Activated T-cell treated with anti-CD3 and anti-CD28 coated beads, Interleukin-2, amount 50 U/mL, for 24 hours (primary cell): ENCODE measurements at places on chromosomes 13 and 19.

DNA sequence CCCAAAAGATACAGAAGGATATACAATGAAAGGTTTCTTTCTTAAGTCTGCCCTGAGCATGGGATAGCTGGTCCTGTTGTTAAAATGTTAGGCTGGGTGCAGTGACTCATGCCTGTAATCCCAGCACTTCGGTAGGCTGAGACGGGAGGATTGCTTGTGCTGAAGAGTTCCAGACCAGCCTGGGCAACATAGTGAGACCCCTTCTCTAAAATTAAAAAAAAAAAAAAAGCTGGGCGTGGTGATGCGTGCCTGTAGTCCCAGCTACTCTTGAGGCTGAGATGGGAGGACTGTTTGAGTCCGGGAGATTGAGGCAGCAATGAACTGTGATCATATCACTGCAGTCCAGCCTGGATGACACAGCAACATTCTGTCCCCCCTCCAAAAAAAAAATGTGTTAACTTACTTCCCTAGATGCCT is 52.5 kb upstream of the SHKBP1 start:
- DNase-seq, result no peak
- H3K27ac ChIP-seq, result no peak overlapping the region
- H3K4me3 ChIP-seq, result no peak overlapping the region

DNA sequence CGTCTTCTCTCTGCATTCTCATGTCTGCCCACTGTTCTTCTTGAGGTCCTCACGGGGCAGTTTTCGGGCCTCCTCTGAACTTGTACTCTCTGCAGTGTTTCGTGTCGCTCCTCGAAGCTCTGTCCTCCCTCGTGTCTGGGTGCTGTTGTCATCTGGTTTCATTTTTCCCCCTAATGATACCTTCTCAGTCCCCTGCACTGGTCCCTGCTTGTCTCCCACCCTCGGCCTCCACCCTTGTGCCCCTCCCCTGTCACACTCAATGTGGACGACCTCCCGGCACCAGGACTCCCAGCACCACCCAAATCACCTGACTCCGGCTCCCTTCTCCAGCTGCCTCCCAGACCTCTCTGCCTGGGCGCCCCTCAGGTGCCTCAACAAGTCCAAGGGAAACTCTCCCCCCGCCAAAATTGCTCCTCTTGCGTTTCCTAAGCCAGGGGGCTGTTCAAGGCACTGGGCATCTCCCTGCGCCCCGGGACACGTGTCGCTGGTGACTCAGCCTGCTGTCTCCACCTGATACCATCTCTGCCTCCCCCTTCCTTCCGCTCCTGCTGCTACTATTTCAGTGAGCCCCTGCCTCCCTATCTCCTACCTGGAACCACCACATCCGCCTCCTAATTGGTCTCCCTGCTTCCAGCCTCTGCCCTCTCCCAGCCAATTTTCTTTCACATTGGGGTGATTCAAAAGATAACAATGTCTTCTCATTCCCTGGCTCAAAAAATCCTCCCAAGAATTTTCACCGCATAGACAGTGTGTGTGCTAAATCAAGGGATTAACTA is 49.5 kb downstream of the RFX2 start:
- DNase-seq, result peak; percentile 65
- H3K27me3 ChIP-seq, result peaks cover 2% of the 10 kb centered on the region
- H3K4me1 ChIP-seq, result peaks cover 72% of the 10 kb centered on the region
- no peaks in the 10 kb centered on the region for H3K36me3 ChIP-seq
- peak overlapping the region; percentile 83 for H3K27ac ChIP-seq

DNA sequence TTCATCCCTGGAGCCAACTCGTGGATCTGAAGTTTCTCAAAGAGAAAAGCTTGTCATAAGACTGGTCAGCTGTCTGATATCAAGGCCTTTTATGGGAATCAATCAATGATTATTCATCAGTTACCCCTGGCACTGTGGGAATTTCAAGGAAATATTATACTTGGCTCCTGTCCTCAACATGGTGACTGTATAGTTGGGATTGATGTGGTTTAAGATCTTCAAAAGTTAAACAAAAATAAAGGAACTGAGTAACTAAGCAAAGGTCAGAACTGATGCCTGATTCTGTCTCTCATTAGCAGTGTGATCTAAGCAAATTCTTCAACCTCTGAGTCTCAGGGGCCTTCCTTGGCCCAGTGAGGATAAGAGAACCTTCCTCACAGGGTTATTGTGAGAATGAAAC is 22.2 kb upstream of the SERPINE3 start:
- no peak for DNase-seq
- H3K4me3 ChIP-seq, result no peak overlapping the region
- H3K4me1 ChIP-seq, result no peaks in the 10 kb centered on the region
- no peak overlapping the region for H3K27ac ChIP-seq
- peaks cover under 1% of the 10 kb centered on the region for H3K27me3 ChIP-seq

DNA sequence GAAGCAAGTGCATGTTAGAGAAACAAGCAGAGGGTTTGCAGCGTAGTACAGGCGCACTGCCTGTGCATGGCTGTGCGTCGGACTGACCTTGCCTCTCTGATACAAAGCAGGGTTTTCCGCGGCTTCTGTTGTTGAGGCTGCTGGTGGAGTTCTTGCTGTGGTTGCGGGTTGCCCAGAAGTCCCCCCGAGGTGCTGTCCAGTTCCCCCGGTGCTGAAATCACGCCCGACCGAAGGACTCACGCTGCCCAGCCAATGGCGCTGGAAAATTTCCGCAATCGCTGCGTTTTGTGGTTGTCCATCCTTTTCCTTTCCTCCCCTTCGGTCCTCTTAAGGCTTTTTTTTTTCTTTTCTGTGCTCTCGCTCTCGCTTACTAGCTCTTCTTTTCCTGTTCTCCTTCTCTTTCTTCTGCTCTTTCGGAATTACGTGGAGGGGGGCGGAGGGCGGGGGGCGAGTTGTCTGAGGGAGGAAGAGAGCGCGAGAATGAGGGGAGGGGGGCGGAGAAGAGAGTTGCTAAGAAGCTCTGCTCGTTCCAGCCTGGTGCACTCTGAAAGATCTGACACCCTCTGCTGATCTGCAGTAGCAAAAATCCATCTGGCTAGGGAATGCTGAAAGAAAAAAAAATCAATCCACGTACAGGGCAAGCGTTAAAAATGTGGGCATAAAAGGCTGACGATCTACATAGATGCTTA is at the start of gene SLITRK1:
TSS of gene SLITRK1 (minus strand) at position 558 of the 689 bp plus-strand sequence. CDS start 967 bp downstream, outside the sequence.
- peaks cover 72% of the 10 kb centered on the region for H3K27me3 ChIP-seq
- peaks cover 15% of the 10 kb centered on the region for H3K4me1 ChIP-seq
- H3K36me3 ChIP-seq, result no peaks in the 10 kb centered on the region
- no peak within 1 kb of the TSS for H3K27ac ChIP-seq
- DNase-seq, result no peak
- no peak within 1 kb of the TSS for H3K4me3 ChIP-seq

GRCh38 chr19:5048091-5048726 is 79.3 kb downstream of the KDM4B start:
- H3K27ac ChIP-seq, result no peak overlapping the region
- peaks cover 3% of the 10 kb centered on the region for H3K4me1 ChIP-seq
- H3K27me3 ChIP-seq, result no peaks in the 10 kb centered on the region
- no peak overlapping the region for H3K4me3 ChIP-seq
- DNase-seq, result peak; percentile 82
- peaks cover 11% of the 10 kb centered on the region for H3K36me3 ChIP-seq

DNA sequence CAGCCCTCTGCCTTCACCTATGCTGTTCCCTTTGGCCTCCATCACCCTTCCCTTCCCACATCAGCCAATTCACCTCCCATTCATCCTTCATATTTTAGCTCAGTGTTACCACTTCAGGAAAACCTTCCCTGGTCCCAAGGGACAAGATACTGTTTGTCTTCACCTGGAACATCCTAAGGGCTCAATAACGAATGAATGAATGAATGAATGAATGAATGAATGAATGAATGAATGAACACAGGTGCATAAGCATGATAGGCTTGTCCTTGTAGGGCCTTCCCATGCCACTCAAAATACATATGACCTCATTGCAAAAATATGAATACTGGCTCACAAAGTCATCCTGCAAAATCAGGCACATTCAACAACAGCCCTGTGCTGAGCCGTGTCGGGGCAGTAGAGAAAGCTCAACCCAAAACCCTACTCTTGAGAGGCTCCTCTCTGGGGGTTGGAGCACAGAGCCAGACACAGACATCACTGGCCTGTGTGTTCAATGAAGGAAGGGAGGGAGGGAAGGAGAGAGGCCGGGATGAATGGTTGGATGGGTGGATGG is 33.7 kb upstream of the TPM4 start:
- peaks cover 2% of the 10 kb centered on the region for H3K27me3 ChIP-seq
- H3K36me3 ChIP-seq, result no peaks in the 10 kb centered on the region
- no peak overlapping the region for H3K4me3 ChIP-seq
- H3K4me1 ChIP-seq, result peaks cover 8% of the 10 kb centered on the region
- H3K27ac ChIP-seq, result no peak overlapping the region

- H3K27ac ChIP-seq, result no peak overlapping the region
- H3K4me3 ChIP-seq, result no peak overlapping the region
- no peaks in the 10 kb centered on the region for H3K4me1 ChIP-seq
- no peaks in the 10 kb centered on the region for H3K27me3 ChIP-seq
- no peak for DNase-seq
- peaks cover 86% of the 10 kb centered on the region for H3K36me3 ChIP-seq
Measured at GRCh38 chr19:17156296-17156946, 58.7 kb upstream of the USE1 start.

- H3K27ac ChIP-seq, result no peak overlapping the region
- H3K4me3 ChIP-seq, result no peak overlapping the region
- no peaks in the 10 kb centered on the region for H3K27me3 ChIP-seq
- no peaks in the 10 kb centered on the region for H3K4me1 ChIP-seq
Measured at GRCh38 chr19:33394006-33394722, 20.7 kb downstream of the CEBPG start.

- H3K27ac ChIP-seq, result no peak overlapping the region
- H3K27me3 ChIP-seq, result no peaks in the 10 kb centered on the region
- H3K4me3 ChIP-seq, result no peak overlapping the region
- no peak for DNase-seq
- peaks cover 14% of the 10 kb centered on the region for H3K4me1 ChIP-seq
Measured at GRCh38 chr19:52956917-52957316, 5.8 kb downstream of the ZNF816 start.

- no peak for DNase-seq
- no peaks in the 10 kb centered on the region for H3K27me3 ChIP-seq
- H3K27ac ChIP-seq, result no peak overlapping the region
Measured at GRCh38 chr19:11931051-11931450, 6.1 kb downstream of the ZNF700 start.

GRCh38 chr13:112716461-112716820 is 26.6 kb downstream of the ATP11A start:
- H3K36me3 ChIP-seq, result peaks cover 12% of the 10 kb centered on the region
- H3K27ac ChIP-seq, result no peak overlapping the region
- peaks cover 46% of the 10 kb centered on the region for H3K4me1 ChIP-seq
- H3K4me3 ChIP-seq, result no peak overlapping the region
- H3K27me3 ChIP-seq, result no peaks in the 10 kb centered on the region

DNA sequence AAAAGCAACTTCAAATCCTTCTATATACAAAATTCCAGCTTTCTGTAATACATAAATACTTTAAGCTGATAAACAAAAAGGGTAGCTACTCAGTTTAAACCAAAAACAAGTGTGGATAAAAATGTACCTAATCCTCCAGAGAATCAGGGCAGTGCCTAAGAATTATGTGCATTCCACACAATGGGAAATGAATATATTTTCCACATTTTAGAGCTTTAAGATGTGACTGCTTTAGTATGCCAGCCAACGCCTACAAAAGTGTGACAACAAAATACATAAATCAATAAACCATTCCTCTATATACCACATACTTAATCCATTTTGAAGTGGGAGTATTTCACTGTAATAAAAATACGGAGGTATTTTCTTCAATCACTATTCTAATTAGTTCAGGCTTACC is 275.3 kb downstream of the DCT start:
- H3K27ac ChIP-seq, result no peak overlapping the region
- no peaks in the 10 kb centered on the region for H3K4me1 ChIP-seq
- no peaks in the 10 kb centered on the region for H3K36me3 ChIP-seq
- DNase-seq, result no peak
- no peak overlapping the region for H3K4me3 ChIP-seq
- H3K27me3 ChIP-seq, result no peaks in the 10 kb centered on the region

DNA sequence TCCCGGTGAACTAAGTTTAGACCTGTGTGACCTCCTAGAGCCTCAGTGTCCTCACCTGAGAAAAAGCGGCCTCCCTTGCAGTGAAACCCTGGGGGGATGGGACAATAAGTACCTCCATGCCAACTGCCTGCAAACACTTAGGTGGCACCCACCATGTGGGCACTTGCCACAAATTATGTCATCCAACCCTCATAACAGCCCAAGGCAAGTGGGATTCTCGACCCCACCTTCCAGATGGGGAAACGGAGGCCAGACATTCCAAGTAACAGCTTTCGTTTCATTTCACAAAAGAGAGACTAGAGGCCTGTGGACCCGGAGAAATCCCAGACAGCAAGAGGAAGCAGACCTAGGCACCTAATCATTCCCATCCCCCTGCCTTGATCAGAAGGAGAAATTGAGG is 6.9 kb downstream of the REX1BD start:
- DNase-seq, result no peak
- peaks cover 23% of the 10 kb centered on the region for H3K4me1 ChIP-seq
- peaks cover 21% of the 10 kb centered on the region for H3K36me3 ChIP-seq
- H3K27ac ChIP-seq, result no peak overlapping the region
- H3K27me3 ChIP-seq, result peaks cover 8% of the 10 kb centered on the region

DNA sequence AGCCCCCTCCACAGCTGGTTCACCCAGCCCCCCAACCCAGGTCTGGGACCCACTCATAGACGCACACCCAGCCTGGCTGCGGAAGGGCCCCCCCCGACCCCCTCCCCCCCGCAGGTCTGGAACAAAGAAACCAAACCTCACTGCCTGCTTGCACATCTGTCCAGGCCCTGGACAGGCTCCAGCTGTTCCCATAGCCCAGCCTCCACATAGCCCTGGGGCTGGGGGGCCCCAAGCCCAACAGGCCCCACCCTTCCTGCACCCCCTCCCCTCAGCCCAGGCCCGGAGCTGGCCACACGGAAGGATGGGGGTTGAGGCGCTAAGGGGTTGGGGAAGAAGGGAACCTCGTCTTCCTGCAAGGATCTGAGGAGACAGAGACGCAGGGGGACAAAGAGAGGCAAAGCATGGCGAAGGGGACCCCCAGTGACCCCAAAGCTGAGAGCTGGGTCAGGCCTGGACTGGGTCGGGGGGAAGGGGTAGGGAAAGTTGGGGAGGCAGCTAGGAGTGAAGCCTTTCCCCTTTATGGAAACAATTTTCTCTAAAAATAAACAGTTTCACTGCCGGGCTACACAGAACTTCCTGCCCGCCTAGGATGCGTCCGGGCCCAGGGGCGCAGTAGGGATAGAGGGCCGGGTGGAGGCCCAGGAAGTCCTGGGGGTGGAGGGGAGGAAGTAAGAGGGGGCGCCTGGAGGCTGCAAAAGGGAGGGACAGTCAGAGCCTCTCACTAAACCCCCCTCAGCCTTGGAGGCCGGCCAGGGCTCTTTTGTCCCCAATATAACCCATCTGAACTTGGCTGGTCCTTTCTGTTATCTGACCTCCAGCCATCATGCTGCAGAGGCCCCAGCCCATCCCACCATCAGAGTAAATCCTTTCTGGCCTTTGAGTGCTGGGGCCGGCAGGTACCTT is 2.4 kb downstream of the KANK2 start:
- peaks cover 20% of the 10 kb centered on the region for H3K27me3 ChIP-seq
- H3K27ac ChIP-seq, result no peak overlapping the region
- no peaks in the 10 kb centered on the region for H3K36me3 ChIP-seq
- DNase-seq, result no peak
- no peak overlapping the region for H3K4me3 ChIP-seq
